NCI-H1105 (cell line): ENCODE measurements at places on chromosomes 11 and 22.

GRCh38 chr11:86977441-86978050 is 22.4 kb upstream of the FZD4 start:
- DNase-seq = no peak

- no peak for DNase-seq
Measured at GRCh38 chr11:21963013-21963412, 229.9 kb upstream of the ANO5 start.

GRCh38 chr11:118194835-118195627 is 18.6 kb upstream of the SCN2B start:
- peak; percentile 91 for DNase-seq

DNA sequence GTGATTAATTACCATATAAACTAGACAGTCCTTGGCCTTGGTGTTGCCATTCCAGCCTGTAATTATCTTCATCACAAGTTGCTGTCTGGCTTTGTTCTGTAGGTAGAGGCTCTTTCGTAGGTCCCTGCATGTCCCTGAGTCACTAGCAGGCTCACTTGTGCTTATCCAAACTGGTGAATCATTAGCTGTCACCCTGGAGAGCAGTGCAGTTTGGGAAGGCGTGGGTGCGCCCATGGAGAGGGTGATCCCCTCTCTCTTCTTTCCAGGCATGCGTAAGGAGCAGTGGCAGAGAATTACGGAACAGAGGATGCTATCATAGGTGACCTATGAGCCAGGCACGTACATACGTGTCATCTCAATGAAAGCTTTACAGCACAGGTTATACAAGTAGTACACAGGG is 11.0 kb upstream of the EHF start:
- DNase-seq = no peak
